ENCODE measurements at places on chromosomes 16 and 17.
A peak's percentile ranks its signal among the peaks of the same experiment; 100 is the strongest.

GRCh38 chr16:50581845-50582244 lies 33.6 kb downstream of the NKD1 start:
- DNase-seq, result no peak

DNA sequence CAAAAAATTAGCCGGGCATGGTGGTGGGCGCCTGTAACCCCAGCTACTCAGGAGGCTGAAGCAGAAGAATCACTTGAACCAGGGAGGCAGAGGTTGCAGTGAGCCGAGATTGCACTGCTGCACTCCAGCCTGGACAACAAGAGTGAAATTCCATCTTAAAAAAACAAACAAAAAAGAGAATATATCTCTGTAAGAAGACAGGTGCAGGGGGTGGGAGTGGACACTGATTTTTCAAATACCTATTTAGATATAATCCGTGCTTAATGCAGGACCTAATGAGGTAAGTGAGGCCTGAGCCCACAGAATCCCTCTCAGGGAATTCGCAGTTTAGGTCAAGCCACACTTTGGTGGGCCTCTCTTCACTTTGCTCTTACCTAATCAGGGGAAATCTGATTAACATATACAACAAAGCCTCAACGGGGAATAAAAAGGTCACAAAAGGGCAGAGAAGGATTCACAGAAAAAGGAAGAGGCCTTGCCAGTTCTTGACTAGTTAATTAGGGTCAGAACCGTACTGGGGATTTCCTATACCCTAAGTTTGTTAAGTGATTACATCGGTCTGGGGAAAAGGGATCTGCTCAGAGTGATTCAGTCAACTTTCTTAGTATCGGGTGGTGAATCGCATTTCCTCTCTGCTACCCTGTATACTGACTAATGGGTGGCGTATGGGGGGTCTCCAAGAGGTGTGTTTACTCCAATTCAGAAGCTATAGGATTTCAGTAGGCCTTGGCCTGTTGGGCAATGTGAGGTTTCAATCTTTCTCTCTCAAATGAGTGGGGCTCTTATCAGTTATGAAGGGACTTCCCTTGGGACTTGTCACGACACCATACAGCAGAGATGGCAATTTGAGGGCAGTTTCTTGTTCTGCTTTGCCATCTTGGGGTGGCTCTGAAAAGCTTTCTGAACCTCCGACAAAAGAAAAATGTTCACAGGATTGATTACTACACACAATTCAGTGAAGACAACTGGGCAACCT lies 1.9 kb upstream of the NFAT5 start:
- DNase-seq, result no peak

DNA sequence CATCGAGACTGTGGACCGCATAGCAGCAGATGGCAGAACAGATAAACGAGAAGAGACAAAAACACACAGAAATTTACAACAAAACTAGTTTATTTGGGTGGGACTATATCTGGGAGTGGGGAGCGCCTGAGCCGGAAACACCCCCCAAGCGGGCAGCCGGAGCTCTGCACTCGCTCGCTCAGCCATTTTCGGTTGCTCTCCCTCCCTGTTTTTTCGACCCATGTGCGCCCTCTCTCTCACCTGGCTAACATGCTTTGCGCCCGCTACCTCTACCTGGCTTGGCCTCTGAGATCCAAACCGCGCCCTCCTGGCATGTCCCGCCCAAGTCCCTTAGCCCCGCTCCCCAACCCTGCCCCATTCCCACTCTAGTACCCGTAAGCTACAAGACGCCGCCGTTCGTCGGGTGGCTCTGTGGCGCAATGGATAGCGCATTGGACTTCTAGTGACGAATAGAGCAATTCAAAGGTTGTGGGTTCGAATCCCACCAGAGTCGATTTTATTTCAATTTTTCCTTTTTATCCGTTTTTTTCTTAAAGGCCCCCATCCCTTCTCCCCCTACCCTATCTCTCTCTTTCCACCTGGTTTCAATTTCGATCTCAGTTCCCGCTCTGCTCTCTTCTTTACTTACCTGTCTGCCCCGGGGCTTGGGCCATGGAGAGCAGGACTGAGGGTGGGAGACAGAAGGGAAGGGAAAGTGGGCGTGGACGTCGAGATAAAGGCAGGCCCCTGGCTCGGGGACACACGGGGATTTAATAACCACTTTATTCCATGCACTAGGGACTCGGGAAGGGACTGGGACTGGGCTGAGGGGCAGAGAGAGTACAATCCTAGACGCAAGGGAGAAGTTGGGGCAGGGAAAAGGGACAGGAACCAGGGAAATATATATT lies 2.4 kb upstream of the ALOXE3 start:
- DNase-seq, result no peak

DNA sequence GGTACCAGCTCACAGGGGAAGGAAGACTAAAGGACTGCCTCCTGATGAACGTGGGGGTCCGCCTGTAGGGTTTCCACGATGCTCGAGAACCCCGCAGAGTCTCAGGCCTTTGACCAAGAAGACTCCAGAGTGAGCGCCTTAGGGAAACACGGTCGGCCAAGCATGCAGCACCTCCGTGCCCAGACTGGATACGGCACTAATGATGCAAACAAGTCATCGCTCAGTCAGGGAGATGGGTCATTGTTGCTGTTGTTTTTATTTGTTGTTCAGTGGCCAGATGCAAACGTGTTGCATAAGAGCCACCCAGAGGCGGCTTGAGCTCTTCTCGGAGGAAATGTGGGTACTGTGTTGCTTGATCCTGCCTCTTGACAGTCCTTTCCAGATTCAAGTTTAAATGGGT lies 19.3 kb upstream of the RBFOX3 start:
- DNase-seq, result no peak

- DNase-seq, result no peak
These were observed 105.0 kb downstream of the ZNF778 start for GRCh38 chr16:89322321-89323119.

DNA sequence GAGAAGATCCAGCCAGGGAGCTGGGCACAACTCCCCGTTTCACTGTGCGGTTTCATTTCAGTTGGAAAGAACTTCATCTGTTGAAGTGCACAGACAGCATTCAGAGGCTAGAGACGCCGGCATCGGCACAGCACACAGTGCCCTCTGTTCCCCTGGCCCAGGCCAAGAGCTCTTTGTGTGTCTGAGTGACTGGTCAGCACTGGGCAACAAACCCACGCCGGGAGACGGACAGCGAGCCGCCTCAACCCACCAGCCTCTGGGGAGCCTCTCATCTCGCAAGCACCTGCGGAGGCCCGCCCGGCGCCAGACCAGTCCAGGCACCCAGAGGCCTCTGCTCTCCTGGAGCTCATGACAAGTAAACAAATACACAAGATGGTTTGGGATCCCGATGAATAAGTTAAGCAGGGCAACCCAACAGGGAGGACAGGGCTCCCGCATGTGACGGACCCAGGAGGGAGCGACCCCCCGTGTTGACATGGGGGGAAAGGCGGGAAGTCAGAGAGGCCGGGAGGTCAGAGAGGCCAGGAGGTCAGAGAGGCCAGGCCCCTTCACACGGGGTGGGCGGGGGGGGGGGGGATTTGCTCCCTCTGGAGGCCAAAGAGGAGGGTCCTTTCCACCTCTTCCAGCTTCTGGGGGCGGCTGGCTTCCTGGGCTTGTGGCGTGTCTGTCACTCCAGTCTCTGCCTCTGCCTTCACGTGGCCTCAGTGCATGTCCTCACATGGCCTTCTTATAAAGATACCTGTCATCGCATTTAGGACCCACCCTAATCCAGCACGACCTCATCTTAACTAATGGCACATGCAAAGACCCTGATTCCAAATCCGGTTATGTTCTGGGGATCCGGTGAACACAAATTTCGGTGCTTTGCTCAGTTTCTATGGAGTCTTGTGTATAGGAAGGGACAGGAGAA lies 25.8 kb upstream of the KLHDC4 start:
- peak; percentile 84 for DNase-seq

DNA sequence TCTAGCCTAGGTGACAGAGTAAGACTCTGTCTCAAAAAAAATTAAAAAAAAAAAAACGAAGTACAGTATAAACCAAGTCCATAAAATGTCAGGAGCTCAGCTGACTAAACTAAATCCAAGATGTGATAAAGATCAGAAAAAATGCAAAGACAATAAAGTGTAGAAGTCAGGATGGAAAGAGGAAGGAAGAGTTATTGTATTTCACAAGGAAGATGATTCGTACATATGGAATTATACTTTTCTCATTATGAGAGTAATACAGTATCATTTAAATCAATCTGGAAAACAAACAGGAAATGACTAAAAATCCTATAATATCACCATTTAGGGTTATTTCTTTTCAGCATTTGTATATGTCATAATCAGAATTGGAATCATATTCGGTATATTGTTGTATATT lies 11.4 kb upstream of the APOH start:
- DNase-seq, result no peak

DNA sequence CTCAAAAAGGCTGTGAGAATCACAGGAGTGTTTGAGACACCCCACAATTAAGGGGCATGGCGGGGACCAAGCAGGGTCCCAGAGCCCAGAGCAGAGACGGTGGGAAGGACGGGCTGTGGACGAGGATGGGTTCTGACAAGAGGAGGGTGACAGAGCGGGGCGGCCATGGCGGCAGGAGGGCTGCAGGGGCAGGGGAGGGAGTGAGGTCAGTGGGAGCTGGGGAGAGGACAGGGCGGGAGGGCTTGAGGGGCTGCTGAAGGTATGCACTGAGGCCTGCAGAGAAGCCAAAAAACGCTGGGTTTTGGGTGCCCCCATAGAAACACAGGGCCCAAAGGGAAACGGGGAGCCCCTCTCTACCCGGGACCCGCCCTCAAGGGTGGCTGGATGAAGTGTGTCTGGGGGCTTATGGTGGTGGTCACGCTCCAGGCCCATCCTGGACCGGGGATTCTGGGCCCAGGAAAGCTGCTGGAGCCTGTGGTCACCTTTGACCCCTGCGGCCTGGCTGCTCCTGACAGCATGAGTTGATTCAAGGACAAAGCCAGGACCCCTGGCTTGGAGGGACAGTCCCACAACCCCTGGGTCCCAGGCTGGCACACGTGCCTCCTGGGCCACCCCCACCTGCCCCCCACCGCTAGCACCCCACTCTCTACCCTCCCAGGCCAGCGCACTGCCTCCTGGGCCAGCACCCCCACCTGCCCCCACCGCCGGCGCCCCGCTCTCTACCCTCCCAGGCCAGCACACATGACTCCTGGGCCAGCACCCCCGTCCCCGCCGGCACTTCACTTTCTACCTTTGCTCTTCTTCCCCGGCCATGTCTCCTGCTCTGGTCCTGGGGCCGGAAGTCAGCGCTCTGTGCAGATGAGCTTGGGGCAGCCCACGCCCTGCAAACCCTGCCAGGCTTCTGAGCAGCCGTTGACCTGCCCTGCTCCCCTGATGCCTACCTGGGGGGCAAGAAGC lies 31.0 kb upstream of the ACSF3 start:
- DNase-seq, result no peak

DNA sequence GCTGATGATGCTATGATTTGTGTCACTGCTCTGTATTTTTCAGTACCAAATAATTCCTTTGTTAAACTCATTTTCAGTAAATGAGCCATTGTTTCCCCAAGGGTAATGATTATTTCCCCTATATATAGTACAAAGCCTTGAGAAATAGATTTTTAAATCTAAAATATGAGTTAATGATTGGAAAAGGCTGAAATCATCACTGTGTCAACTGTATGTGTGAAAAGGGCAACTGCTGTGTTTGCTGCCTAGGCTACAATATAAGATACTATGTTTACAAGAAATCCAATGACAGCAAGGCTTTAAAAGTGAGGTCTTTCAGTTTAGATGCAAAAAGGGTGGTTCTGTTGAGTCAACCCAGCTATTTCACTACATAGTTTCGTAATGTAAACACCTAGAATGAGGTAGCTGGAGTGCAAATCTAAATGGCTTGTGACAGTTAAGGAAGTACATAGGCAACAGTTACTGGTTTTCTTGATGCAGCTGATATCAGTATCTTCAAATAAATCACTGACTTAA lies 15.3 kb downstream of the NLK start:
- DNase-seq, result no peak

- DNase-seq, result no peak
These were observed 37.1 kb downstream of the AP1G1 start for GRCh38 chr16:71771571-71771970.

DNA sequence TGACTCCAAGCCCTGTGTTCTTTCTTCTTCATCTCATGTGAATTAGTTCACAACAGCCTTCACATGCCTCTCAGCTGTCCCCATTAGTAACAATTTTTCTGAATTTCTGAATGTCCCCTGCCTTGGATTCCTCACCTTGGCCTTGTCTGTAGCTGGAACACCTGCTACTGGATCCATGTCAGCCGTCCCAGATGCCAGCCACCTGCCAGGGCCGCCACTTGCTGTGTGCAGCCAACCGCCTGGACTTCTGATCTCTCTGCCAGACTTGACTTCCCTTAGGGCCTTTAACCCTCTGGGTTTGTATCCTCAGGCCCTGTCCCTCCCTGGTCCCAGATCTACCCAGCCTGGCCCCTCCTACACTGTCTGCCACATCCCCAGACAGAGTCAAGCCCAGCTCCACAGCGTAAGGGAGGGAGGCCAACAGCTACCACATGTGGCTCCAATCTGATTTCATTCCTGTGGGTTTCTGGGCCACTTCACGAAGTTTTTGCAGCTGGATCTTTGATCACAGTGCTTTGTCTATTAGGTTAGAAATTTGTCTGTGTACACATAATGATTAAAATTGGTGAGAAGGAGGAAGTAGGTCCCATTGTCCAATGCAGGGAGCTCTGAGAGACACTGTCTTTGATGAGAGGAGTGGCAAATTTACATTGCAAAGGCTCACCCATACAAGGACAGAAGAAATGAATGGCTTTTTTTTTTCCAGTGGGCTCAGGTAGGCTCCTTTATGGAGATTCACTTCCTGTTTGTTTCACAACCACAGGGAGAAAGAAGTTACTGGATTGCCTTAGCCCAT lies 15.3 kb downstream of the MPP2 start:
- no peak for DNase-seq

- no peak for DNase-seq
These were observed 166.8 kb upstream of the CHMP6 start for GRCh38 chr17:80824549-80825470.

- no peak for DNase-seq
These were observed 114.3 kb downstream of the MSI2 start for GRCh38 chr17:57370619-57371018.

DNA sequence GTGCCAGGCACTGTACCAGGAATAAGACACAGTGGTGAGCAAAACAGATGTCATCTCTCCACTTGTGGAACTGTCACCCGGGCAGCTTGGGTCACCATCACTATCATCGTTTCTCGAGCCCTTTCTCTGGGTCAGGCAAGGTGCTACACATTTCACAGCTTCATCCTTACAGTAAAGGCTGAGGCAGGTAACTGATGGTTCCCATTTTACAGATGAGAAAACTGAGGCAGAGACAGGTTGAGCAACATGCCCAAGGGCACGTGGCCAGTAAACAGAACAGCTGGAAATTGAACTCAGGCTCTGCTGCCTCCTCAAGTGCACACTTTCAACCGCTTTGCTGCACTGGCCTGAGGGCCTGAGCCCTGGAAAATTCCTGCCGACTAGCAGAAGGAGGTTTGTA lies 294.6 kb downstream of the XYLT1 start:
- DNase-seq, result no peak

- no peak for DNase-seq
These were observed 12.8 kb upstream of the SKAP1 start for GRCh38 chr17:48442819-48443218.

DNA sequence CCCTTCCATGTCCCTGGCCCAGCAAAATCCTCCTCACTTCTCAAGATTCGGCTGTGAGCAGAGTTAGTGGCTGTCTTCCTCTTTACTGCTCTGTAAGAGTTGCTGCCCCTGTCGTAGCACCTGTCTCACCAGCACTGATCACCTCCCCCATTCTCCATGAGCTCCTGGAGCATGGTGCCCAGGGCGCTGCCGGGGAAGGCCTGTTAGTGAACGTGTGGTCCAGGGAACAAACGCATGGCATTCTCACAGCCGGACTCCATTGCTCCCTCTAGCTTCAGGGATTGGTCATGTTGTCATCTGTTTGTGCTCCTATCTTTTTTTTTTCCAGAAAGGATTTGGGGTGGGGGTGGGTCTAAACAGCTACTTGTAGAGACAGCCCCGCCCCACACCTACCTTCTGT lies 141.2 kb downstream of the CMIP start:
- no peak for DNase-seq
